ENCODE measurements at places on chromosomes 4 and X. TPM values are rescaled to one million over a fixed set of nuclear protein-coding genes. Genes with fewer than 3 reads are reported as not detected.
A peak's percentile ranks its signal among the peaks of the same experiment; 100 is the strongest.

ASB12 gene
- 0.16 TPM for total RNA-seq

PLXNB3 gene
- total RNA-seq = 5.3 TPM

ACOT9 gene
- total RNA-seq = 55.7 TPM

TIGD4 gene
- total RNA-seq = 0.23 TPM

TENM3 gene
- total RNA-seq = 127 TPM

IL2 gene
- not detected for total RNA-seq

PPEF1 gene
- 0.14 TPM for total RNA-seq

NWD2 gene
- total RNA-seq = not detected

LEF1 gene
- 16.6 TPM for total RNA-seq

- peak; percentile 64 for DNase-seq
- H3K36me3 ChIP-seq = no peaks in the 10 kb centered on the region
- no peak overlapping the region for H3K4me3 ChIP-seq
Measured at GRCh38 chr4:74874753-74875367, 58.1 kb upstream of the PARM1 start.

GRCh38 chrX:53483838-53484405 is 49.8 kb upstream of the HSD17B10 start:
- no peak overlapping the region for H3K27ac ChIP-seq
- DNase-seq = peak; percentile 58
- H3K4me3 ChIP-seq = no peak overlapping the region
- no peaks in the 10 kb centered on the region for H3K36me3 ChIP-seq

DNA sequence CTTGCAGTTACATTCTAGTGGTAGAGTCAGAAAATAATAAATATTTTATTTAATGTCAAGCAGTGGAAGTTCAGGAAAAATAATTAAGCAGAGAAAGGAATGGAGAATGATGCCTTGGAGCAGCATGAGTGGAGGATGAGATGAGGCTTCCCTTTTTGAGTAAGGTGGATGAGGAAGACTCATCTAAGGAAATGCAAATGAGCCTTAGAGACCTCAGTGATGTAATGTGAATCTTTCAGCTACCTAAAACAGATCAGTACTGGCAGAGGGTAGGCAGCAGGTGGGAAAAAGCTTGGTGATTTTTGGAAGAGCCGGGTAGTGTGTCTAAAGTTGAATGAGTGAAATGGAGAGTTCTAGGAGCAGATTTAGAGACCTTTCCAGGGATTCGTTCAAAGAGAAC is 118.2 kb downstream of the GRID2 start:
- no peak overlapping the region for H3K27ac ChIP-seq
- H3K27me3 ChIP-seq = no peaks in the 10 kb centered on the region
- DNase-seq = no peak
- no peak overlapping the region for H3K4me3 ChIP-seq
- H3K4me1 ChIP-seq = no peaks in the 10 kb centered on the region
- no peaks in the 10 kb centered on the region for H3K36me3 ChIP-seq

DNA sequence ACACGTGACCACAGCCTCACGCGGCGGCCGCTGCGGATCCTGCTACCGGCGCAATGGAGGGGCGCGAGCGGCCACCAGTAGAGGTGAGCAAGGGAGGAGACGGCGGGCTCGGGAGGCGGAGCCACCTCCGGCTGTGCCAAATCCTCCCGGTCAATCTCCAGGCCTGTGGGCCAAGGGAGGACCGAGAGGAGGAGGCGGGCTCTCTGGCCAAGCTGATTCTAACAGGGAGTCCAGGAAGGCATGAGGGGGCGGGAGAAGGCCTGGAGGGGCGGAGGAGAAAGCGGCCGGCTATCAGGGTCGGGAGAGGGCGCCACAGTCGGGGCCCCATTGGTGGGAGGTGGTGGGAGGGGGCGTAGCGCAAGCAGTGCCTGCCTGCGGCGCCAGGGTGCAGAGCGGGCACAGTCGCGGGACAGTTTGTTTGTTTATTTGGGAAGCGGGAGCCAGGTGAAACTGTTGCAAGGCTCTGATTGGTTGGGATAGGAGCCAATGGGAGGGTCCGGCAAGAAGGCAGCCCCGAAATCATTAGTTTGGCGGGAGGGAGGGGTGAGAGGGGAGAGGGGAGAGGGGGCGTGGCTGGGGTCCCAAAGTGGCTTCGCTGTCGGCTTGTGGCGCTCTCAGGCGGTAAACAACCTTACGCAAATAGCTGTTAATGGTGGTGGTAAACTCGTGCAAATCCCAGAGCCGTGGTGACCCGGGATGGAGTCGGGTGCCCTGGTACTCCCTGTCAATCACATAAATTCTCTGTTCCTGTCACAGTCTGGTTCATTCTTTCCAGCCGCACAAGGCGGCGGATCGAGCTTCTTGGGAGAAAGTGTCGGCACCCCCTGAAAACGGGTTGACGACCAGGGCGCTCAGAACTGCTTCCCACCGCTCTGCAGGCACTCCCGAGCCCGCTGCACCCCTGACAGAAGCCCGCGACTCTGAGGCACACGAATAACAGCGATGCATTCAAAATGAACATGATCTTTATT is at the start of gene IRS4:
TSS of gene IRS4 (minus strand) at position 55 of the 971 bp plus-strand sequence.
- no peak within 1 kb of the TSS for H3K27ac ChIP-seq
- peak within 1 kb of the TSS; percentile 48 for H3K4me3 ChIP-seq
- H3K36me3 ChIP-seq = no peaks in the 10 kb centered on the region
- no peak for DNase-seq

- no peaks in the 10 kb centered on the region for H3K27me3 ChIP-seq
- peaks cover 6% of the 10 kb centered on the region for H3K4me1 ChIP-seq
Measured at GRCh38 chrX:37409278-37409677, 60.1 kb downstream of the PRRG1 start.

GRCh38 chr4:176259330-176260090 is 9.5 kb downstream of the ASB5 start:
- no peaks in the 10 kb centered on the region for H3K27me3 ChIP-seq
- no peaks in the 10 kb centered on the region for H3K36me3 ChIP-seq
- H3K4me3 ChIP-seq = no peak overlapping the region
- DNase-seq = peak; percentile 58
- peak overlapping the region; percentile 20 for H3K27ac ChIP-seq

DNA sequence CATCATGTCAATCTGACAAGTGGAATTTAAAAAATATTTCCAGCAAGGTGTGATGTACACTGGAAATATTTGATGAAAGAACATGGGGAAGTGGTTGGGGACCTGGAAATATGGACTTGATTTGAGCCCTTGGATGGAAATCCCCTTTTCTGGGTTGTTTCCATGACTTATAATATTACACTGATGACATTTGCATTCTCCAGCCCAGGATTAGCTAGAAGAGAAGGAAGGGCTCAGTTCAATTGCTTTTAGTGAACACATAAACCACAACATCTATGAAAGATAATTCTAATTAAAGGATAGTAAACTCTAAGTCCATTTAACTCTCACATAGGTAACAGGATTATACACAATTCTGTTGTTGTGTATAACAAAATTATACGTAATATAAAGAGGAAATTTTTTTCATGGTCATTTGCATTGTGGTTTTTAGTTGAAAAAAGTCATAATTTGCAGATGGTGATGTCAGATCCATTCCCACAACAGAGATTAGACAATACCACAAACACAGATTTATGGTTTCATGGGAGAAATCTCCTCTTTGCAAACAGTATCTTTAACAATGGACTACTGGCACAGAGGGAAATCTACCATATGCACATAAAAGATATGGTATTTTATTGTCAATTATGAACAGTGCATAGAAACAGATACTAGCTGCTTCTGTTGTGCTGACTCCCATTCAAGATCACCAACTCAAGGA is 126.5 kb downstream of the DKK2 start:
- H3K4me1 ChIP-seq = no peaks in the 10 kb centered on the region
- no peaks in the 10 kb centered on the region for H3K36me3 ChIP-seq
- H3K27me3 ChIP-seq = no peaks in the 10 kb centered on the region
- no peak overlapping the region for H3K4me3 ChIP-seq

GRCh38 chr4:175536852-175537453 is 275.1 kb downstream of the GPM6A start:
- H3K27ac ChIP-seq = no peak overlapping the region
- H3K4me1 ChIP-seq = peaks cover under 1% of the 10 kb centered on the region
- H3K36me3 ChIP-seq = no peaks in the 10 kb centered on the region
- H3K4me3 ChIP-seq = no peak overlapping the region
- no peaks in the 10 kb centered on the region for H3K27me3 ChIP-seq

- no peak overlapping the region for H3K27ac ChIP-seq
- no peak overlapping the region for H3K4me3 ChIP-seq
- H3K27me3 ChIP-seq = peaks cover 9% of the 10 kb centered on the region
Measured at GRCh38 chr4:19941434-19941833, 310.3 kb upstream of the SLIT2 start.

DNA sequence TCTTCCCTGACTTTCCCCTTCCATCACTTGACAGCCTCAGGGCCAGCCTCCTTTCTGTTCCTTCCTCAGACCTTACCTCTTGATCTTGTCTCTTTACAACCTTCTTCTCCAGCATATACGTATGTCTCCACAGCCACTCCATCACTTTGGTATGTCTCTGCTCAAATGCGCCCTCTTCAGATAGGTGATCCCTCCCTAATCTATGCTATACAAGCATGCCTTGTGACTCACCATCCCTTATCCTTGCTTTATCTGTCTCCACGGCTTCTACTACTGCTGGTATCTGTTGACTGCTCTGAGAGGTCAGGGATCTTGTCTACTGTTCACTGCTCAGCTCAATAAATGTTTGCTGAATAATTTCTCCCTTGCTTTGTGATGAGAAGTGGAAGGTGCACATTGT is 9.0 kb downstream of the ARAP2 start:
- no peak overlapping the region for H3K4me3 ChIP-seq
- peak; percentile 46 for DNase-seq
- no peak overlapping the region for H3K27ac ChIP-seq
- no peaks in the 10 kb centered on the region for H3K27me3 ChIP-seq
- H3K4me1 ChIP-seq = no peaks in the 10 kb centered on the region

- no peak for DNase-seq
- no peak overlapping the region for H3K27ac ChIP-seq
- no peaks in the 10 kb centered on the region for H3K27me3 ChIP-seq
- no peaks in the 10 kb centered on the region for H3K36me3 ChIP-seq
- H3K4me1 ChIP-seq = no peaks in the 10 kb centered on the region
- H3K4me3 ChIP-seq = no peak overlapping the region
Measured at GRCh38 chr4:95660719-95661118, 111.9 kb upstream of the UNC5C start.

DNA sequence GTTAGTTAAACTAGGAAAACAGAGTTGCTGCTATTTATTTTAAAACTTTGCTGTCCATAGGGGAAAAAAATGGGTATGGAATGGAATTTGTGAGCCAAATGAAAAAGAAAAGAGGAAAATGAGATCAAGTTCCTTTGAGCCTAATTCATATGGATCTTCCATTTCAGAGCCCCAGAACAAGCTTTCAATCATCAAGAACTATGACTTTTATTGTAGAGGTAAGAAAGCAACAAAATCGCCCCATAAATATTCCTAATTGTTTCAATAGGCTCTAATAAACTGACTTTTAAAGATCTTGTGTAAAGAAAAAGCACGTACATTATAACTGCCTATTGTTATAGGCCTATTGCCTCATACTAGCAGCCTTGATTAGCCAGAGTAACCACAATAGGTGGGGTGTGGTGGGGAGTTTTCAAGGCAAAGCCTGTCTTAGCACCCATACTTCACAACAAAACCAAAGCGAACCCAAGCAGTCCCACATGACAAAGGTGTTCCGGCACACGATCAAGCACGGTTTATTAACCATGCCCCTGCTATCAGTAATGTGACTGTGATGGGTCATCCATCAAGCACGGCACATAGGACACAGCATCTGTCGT is 44.4 kb downstream of the RBM47 start:
- H3K36me3 ChIP-seq = no peaks in the 10 kb centered on the region
- H3K4me3 ChIP-seq = no peak overlapping the region
- H3K4me1 ChIP-seq = peaks cover 4% of the 10 kb centered on the region
- no peak for DNase-seq
- H3K27ac ChIP-seq = no peak overlapping the region

DNA sequence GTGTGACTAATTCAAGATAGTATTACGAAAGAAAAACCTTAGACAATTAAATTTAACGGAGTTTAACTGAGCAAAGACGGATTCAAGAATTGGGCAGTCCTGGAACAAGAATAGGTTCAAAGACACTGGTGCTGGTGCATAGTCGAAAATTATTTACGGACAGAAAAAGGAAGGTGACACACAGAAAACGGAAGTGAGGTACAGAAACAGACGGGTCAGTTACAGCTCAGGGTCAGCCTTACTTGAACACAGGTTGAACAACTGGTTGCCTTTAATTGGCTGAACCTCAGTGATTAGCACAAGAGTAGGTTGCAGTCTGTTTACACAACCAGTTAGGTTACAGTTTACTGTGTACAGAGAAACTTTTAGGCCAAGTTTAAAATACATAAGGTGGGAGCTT is 31.5 kb downstream of the KLHL8 start:
- H3K36me3 ChIP-seq = no peaks in the 10 kb centered on the region
- DNase-seq = no peak
- H3K4me3 ChIP-seq = no peak overlapping the region
- no peak overlapping the region for H3K27ac ChIP-seq

- H3K4me3 ChIP-seq = no peak overlapping the region
- no peaks in the 10 kb centered on the region for H3K27me3 ChIP-seq
- no peak for DNase-seq
- H3K36me3 ChIP-seq = no peaks in the 10 kb centered on the region
Measured at GRCh38 chr4:98210281-98210680, 50.9 kb upstream of the RAP1GDS1 start.

DNA sequence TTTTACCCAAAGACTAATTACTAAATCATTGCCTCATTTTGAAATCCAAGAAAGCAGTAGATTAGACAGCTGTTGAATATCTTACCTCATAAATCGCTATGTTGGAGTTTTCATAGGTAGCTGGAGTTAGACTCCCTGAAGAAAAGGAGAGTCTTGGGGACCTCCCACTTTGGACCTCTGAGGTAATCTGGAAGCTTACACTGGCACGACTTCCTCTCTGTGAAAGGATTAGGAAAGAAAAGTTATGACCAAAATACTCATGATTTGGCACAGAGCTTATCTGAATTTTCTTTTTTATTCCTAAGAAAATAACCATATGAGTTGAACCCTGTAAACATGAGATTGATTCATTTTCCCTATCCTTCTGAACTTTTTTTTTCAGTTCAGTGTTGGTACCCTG is 40.6 kb downstream of the GUCY2F start:
- no peaks in the 10 kb centered on the region for H3K27me3 ChIP-seq
- no peak for DNase-seq

DNA sequence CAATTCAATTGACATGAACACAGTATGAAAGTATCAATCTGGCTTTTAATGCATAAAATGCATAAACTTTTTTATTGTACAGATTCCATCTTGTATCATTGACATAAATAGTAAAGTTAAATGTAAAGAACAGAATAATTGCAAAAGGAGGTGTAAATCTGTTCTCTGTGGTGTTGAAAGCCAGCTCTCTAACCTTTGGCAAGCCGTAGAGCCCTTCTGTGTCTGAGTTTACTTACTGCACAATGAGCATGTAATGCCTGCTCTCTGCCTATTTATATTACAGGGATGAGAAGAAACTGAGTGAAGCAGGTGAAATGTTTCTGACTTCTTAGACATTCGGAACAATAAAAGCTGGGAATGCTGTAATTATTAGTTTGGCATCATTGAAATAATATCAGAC is 389.3 kb upstream of the EPHA5 start:
- H3K4me1 ChIP-seq = no peaks in the 10 kb centered on the region
- no peaks in the 10 kb centered on the region for H3K27me3 ChIP-seq
- DNase-seq = no peak
- H3K27ac ChIP-seq = no peak overlapping the region

GRCh38 chr4:86368433-86368832 is 8.6 kb upstream of the MAPK10 start:
- no peak for DNase-seq
- H3K27ac ChIP-seq = no peak overlapping the region
- H3K4me1 ChIP-seq = no peaks in the 10 kb centered on the region
- no peak overlapping the region for H3K4me3 ChIP-seq

Measured in astrocyte (in vitro differentiated cells and primary cell).